ENCODE measurements at places on chromosomes 1 and 21.

- H3K27ac ChIP-seq = no peak overlapping the region
- no peak overlapping the region for H3K4me3 ChIP-seq
- peaks cover 57% of the 10 kb centered on the region for H3K36me3 ChIP-seq
- H3K27me3 ChIP-seq = no peaks in the 10 kb centered on the region
- H3K4me1 ChIP-seq = peaks cover 3% of the 10 kb centered on the region
Observed at GRCh38 chr1:111172463-111172862, 28.0 kb downstream of the DENND2D start.

GRCh38 chr1:214464445-214465287, 86.7 kb downstream of the PTPN14 start:
- DNase-seq = no peak
- no peaks in the 10 kb centered on the region for H3K36me3 ChIP-seq
- H3K27ac ChIP-seq = no peak overlapping the region
- no peaks in the 10 kb centered on the region for H3K4me1 ChIP-seq

DNA sequence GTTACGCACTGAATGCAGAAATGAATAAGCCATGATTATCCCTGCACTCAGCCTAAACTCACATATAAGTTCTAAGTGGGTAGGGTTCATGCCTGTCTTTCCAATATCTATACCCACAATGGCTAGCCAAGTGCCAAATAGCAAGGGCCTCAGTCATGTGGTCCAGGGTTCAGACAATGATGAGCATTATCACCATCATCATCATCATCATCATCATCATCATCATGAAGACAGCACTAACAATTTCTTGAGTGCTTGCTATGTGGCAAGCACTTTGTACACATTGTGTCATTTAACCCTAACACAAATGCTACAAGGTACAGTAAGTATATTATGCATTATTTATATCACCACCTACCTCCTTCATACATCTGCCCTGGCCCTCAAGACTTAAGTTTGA, 500.0 kb downstream of the AGBL4 start:
- H3K4me3 ChIP-seq = no peak overlapping the region
- DNase-seq = no peak
- no peak overlapping the region for H3K27ac ChIP-seq
- H3K36me3 ChIP-seq = no peaks in the 10 kb centered on the region
- no peaks in the 10 kb centered on the region for H3K4me1 ChIP-seq

- H3K27ac ChIP-seq = no peak overlapping the region
- H3K36me3 ChIP-seq = no peaks in the 10 kb centered on the region
- DNase-seq = peak; percentile 51
- peaks cover 4% of the 10 kb centered on the region for H3K27me3 ChIP-seq
- no peaks in the 10 kb centered on the region for H3K4me1 ChIP-seq
Observed at GRCh38 chr1:48697066-48697707, 79.5 kb downstream of the BEND5 start.

DNA sequence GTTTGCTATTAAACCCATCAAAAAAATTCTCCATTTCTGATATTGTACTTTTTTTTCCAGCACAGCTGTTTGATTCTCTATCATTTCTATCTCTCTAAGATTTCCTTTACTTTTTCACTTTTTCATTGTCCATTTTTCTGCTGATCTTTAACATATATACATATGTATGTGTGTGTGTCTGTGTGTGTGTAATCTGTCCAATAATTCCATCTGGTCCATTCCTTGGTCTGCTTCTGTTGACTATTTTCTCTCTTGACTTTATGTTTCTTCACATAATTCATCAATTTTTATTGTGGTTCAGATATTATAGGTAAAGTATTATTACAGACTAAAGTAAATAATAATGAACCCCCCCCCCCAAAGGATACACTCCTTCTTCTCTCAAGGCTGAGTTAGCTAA, 84.2 kb downstream of the RGS7 start:
- H3K4me3 ChIP-seq = no peak overlapping the region
- no peaks in the 10 kb centered on the region for H3K36me3 ChIP-seq
- H3K27ac ChIP-seq = no peak overlapping the region
- H3K27me3 ChIP-seq = no peaks in the 10 kb centered on the region

DNA sequence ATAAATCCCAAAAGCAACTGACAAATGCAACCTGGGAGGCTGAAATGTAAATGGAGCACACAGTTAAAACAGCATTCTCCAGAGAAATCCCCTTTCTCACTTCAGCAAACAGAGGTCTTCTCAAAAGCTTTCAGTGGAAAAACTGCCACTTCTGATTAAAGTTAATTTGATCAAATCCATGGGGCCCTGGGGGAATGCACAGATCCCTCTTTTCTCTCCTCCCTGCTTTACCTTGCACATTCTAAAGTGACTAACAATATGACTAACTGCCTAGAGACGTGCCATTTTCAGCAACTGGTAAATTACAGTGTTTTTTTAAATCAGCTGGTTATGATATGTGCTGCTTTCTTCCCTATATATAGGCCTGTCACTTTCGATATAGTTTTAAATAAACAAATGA, 142.5 kb downstream of the RERE start:
- peaks cover 30% of the 10 kb centered on the region for H3K4me1 ChIP-seq
- no peak for DNase-seq
- no peaks in the 10 kb centered on the region for H3K27me3 ChIP-seq
- no peak overlapping the region for H3K27ac ChIP-seq
- H3K36me3 ChIP-seq = no peaks in the 10 kb centered on the region

DNA sequence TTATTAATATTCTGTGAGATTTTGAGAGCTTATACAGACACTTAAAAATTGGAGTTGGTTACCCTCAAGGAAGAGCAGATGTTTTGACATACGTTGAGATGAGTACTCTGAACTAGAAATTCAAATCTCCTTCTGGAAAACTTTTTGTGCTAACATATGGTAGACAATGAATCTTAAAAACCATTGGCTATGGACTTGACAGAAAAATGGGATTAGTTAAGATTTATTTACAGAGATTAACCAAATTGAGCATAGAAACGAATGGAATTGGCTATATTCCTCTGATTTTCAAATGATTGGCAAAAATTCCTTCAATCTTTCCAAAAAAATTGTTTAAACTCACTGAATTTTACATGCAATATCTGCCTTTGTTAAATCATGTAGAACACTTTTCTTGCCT, 1392.9 kb downstream of the BRINP3 start:
- no peak overlapping the region for H3K4me3 ChIP-seq
- DNase-seq = no peak
- no peaks in the 10 kb centered on the region for H3K4me1 ChIP-seq
- no peaks in the 10 kb centered on the region for H3K36me3 ChIP-seq
- H3K27ac ChIP-seq = no peak overlapping the region

GRCh38 chr1:71599306-71599705, 518.5 kb upstream of the ZRANB2 start:
- H3K36me3 ChIP-seq = no peaks in the 10 kb centered on the region
- DNase-seq = no peak
- H3K4me1 ChIP-seq = no peaks in the 10 kb centered on the region
- no peaks in the 10 kb centered on the region for H3K27me3 ChIP-seq
- H3K4me3 ChIP-seq = no peak overlapping the region

DNA sequence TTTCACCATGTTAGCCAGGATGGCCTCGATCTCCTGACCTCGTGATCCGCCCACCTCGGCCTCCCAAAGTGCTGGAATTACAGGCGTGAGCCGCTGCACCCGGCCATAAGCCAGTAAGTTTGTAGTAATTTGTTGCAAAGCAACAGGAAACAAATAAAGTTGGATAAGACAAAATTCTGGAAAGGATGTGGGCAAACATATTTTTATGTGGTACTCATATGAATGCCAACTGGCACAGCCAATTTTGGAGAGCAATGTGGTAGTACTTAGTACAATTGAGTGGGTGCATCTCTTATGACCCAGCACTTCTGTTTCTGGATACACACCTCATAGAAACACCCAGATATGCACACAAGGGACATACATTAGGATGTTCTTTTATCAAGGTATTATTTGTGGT, 8.4 kb upstream of the IL12RB2 start:
- H3K4me3 ChIP-seq = no peak overlapping the region
- H3K36me3 ChIP-seq = peaks cover 15% of the 10 kb centered on the region
- H3K4me1 ChIP-seq = peaks cover 56% of the 10 kb centered on the region

- no peaks in the 10 kb centered on the region for H3K36me3 ChIP-seq
- H3K4me3 ChIP-seq = no peak overlapping the region
- DNase-seq = no peak
Observed at GRCh38 chr1:165063181-165063965, 293.1 kb downstream of the LMX1A start.

DNA sequence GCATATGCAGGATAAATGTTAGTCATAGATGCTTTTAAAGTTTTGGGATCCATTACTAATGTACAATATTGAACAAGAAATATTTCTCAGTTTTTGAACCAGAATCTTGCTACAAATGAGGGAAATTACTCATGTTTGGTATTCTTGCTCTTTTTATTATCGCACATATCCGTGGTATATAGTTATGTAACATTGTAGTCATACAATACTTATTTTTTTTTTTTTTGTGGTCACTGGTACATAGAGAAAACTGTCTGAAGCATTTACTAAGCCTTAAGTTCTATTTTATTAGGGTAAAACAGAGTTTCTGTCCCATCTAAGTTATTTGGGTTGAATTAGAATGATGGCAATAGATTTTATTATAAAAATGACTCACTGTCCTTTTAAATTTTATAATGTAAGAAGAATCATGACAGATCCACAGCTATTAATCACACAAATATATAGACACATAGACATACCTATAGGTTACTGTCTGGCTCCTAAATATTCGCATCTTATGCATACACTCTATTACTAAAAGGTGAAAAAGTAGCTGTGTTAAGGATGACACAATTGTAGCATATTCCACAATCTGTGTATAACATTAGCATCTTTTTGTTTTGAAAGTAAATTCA, 18.0 kb upstream of the PRKAA2 start:
- no peaks in the 10 kb centered on the region for H3K4me1 ChIP-seq
- no peak for DNase-seq
- no peak overlapping the region for H3K4me3 ChIP-seq
- H3K27me3 ChIP-seq = peaks cover 2% of the 10 kb centered on the region
- H3K36me3 ChIP-seq = no peaks in the 10 kb centered on the region

- H3K4me1 ChIP-seq = peaks cover 7% of the 10 kb centered on the region
- no peak overlapping the region for H3K27ac ChIP-seq
- no peak for DNase-seq
- H3K4me3 ChIP-seq = no peak overlapping the region
Observed at GRCh38 chr1:235416662-235417049, 49.4 kb downstream of the TBCE start.

GRCh38 chr21:17343055-17343454, 169.8 kb upstream of the CXADR start:
- H3K36me3 ChIP-seq = no peaks in the 10 kb centered on the region
- no peak overlapping the region for H3K27ac ChIP-seq
- no peaks in the 10 kb centered on the region for H3K27me3 ChIP-seq
- DNase-seq = peak; percentile 15
- H3K4me3 ChIP-seq = no peak overlapping the region

DNA sequence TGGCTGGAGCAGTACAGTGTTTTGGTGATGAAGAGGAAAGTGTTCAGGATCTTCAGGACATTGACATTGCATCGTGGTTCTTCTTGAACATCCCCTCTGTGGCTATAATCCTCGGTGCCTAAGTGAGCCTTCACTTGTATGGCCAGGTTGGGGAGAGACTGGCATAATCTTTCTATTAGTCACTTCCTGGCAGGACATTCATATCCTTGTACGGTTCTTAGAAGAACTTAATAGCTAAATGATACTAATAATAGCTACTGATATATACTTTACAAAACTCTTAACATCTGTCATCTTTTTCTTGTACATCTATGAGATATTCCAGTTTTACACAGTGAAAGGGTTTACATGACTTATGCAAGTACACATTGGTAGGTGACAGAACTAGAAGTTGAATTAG, 35.8 kb downstream of the CELF3 start:
- no peak overlapping the region for H3K27ac ChIP-seq
- no peaks in the 10 kb centered on the region for H3K4me1 ChIP-seq
- no peak overlapping the region for H3K4me3 ChIP-seq
- DNase-seq = no peak
- no peaks in the 10 kb centered on the region for H3K27me3 ChIP-seq

GRCh38 chr1:150612014-150612345, 17.4 kb downstream of the ENSA start:
- peaks cover 56% of the 10 kb centered on the region for H3K4me1 ChIP-seq
- H3K27ac ChIP-seq = peak overlapping the region; percentile 85
- H3K27me3 ChIP-seq = no peaks in the 10 kb centered on the region
- peaks cover 34% of the 10 kb centered on the region for H3K36me3 ChIP-seq

All from activated CD4-positive, alpha-beta T cell treated with anti-CD3 and anti-CD28 coated beads, Interleukin-2, amount 10 ng/mL, durations not matched to agents 7 days and 5 days (primary cell).